ENCODE measurements at places on chromosomes 6 and 20.

- DNase-seq, result no peak
Observed at GRCh38 chr6:27472182-27472616, 706 bp downstream of the ZNF184 start.

GRCh38 chr6:112690497-112691202 is 343.5 kb downstream of the RFPL4B start:
- no peak for DNase-seq

- no peak for DNase-seq
Observed at GRCh38 chr6:64520050-64520449, 884.4 kb downstream of the PHF3 start.

GRCh38 chr6:151034825-151035781 is 169.6 kb downstream of the MTHFD1L start:
- DNase-seq, result no peak

- DNase-seq, result no peak
Observed at GRCh38 chr6:20564269-20564668, 30.0 kb downstream of the CDKAL1 start.

DNA sequence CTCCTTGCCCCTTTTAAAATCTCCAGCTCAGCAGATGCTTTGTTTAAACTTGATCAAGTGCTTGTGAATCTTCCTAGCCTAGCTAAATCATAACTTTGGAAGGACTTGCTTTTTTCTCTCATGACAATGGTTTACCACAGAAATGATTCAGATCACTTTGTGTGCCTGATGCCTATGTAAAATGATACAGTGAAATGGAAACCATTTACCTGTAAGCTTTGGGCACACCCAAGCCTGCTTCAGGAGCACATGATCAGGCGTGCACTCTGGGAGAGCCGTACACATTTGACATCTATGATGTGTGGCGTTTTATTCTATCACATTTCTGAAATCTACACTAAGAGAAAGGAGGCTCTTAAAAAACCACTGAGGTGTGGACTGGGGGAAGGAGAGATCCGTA is 41.1 kb downstream of the PTPN1 start:
- DNase-seq, result no peak

DNA sequence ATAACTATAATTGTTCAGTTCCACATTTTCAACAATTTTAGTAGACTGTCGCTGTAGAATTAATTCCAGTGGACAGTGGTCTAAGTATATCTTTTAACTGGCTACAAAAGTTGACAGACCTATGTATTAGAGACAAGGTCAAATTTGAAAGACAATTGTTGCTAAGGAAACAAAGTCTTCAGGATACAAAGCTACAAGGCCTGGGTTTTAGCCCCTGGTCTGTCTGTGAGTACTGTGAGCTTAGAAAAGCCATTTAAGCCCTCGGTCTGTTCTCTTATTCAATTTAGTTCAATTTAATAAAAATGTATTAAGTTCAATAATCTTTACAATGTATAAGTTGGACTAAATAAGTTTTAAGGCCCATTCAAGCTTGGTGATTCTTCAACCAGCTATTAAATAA is 352.5 kb downstream of the HDGFL1 start:
- peak; percentile 42 for DNase-seq

DNA sequence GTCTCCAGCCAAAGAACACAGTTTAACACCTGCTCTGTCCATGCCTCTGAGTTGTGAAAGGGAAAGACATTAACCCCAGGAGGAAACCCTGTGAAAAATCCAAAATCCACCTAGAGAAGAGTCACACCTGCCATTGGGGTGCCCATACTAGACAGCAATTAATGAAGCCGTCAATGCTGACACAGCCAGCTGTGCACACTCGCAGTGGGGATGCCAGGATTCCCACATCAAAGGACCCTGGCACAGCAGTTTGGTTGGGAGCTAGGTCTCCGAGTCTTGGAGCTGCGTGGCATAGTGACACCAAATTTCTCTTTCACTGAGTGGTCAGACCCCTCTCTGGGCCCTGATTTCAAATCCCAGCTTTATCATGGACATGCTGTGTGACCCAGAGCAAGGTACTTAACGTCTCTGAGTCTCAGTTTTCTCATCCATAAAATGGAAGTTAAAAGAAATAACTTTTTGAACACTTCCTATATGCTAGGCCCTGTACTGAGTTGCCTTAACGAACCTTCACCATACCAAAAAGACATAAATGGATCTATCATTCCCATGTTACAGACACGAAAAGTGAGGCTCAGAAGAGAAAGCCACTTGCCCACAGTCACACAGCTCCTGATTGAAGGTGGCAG is 30.8 kb downstream of the BPIFB1 start:
- DNase-seq, result no peak

DNA sequence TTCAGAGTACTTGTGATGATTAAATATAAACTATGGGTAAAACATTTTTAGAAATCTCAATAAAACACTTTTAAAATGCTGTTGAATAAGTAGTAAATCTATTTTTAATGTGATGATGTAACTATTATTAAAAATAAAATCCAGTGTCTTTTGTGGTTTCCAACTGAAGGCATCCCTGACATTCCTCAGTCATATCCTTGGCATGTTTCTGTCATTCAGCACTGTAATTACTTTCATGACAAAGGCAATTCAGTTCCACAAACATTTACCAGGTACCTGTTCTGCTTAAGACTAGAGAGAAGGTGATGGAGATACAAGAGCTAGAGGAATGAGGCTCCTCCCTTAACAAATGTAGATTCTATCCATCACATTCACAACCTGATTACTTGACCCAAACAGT is 518.7 kb upstream of the MAP3K7 start:
- no peak for DNase-seq

DNA sequence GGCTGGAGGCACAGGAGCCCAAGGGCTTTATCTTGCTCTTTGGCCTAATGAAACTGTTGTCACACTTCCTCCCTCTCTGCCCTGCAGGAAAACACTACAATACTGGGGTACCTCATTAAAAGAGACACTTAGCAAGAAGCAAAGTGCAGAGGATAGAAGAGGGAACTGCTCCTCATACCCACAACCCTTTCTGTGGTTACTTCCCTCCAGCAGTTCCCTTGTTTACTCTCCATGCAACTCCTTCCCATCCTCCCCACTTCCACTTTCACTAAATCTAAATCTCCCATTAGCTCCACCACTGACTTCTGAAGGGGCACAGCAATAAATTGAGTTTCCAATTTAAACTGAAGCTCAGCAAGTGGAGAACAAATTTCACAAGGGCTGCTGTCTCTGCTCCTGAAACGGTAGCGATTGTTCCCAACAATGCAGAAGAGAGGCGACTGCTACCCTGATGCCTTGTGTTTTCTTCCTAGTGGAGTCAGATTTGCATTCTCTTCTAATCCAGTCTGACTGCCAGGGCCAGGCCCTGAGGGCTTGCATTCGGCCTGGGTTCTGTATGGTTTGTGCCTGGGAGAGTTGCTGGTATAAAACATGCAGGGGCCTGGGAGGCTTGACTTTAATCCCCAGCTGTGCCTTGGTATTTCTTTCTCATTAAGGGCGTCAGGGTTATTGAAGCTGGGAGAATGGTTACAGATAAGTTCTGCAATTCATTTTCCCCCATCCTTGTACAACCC is 454.7 kb downstream of the TFAP2B start:
- peak; percentile 16 for DNase-seq

DNA sequence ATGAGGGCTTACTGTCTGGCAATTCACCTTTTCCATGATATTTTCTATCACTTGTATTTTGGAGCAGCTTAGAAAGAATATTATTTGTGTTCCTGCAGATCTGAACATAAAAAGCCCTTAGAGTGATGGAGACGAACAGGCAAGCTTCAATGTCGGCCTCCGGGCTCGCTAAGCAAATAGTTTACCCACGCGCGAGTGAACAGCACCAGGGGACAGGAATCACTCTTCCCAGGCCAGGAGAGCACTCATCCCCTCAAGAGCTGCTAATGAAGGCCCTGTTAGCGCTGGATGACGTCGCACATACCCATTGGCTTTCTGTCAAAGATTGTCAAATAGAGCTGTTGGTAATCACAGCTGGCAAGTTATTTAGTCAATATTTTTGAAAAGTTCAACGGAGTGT is 395.7 kb downstream of the ZFAND3 start:
- no peak for DNase-seq

- DNase-seq, result no peak
Observed at GRCh38 chr6:80636689-80637088, 530.2 kb downstream of the BCKDHB start.

- DNase-seq, result no peak
Observed at GRCh38 chr6:166162599-166163342, 4.9 kb downstream of the TBXT start.

DNA sequence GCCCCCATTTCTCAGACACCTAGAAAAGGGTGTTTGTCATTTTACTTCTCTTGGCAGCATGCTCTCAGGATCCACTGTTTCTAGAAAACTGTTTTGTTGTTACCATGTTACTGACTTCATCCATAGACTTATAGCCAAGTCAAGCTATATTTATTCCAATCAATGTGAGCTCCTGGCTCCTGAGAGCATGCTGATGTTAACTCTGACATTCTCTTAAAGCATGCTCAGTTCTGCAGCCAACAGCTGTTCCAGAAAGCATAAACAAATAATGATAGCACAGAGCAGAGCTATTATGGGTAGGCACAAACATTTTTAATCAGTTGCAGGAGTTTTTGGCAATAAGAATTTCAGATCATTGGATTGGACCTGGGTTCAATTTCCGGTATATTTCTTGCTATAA is 92.4 kb upstream of the CEP85L start:
- DNase-seq, result no peak

- no peak for DNase-seq
Observed at GRCh38 chr6:70236343-70236742, 66.5 kb downstream of the COL9A1 start.

DNA sequence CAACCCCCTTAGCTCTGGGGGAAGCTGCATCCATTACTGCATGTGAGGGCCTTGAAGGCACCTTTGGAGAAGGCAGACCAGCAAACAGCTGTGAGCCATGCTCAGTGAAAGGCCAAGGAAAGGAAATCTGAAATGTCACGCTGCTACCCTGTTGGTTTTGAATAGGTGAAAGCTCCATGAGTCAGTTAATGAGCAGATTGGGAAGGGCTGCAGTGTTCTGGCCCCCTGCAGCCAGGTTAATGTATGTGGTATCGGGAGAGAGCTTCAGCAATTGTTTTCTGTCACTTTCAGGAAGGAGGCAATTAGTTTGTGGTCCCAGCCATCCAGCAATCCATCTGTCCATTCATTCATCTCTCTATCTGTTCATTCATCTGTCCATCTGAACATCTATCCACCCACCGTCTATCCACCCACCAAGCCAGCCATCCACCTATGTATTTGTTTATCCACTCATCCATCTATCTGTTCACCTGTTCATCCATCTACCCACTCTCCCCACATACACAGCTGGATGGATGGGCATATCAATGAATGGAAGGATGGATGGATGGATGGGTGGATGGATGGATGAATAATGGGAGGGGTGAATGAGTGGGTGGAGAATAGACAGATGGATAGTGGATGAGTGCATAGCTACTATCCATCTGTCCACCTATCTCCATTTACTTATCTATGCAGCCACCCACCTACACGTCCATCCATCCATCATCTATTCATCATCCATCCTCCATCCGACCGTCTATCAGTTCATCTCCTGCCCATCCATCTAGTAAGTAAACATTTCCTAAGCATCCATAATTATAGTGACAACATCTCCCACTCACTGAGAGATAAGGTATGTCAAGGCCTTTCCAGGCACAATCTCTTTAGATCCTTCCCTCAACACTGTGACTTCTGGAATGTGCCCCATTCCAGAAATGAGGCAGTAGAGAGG is 16.0 kb downstream of the PCK1 start:
- DNase-seq, result no peak

DNA sequence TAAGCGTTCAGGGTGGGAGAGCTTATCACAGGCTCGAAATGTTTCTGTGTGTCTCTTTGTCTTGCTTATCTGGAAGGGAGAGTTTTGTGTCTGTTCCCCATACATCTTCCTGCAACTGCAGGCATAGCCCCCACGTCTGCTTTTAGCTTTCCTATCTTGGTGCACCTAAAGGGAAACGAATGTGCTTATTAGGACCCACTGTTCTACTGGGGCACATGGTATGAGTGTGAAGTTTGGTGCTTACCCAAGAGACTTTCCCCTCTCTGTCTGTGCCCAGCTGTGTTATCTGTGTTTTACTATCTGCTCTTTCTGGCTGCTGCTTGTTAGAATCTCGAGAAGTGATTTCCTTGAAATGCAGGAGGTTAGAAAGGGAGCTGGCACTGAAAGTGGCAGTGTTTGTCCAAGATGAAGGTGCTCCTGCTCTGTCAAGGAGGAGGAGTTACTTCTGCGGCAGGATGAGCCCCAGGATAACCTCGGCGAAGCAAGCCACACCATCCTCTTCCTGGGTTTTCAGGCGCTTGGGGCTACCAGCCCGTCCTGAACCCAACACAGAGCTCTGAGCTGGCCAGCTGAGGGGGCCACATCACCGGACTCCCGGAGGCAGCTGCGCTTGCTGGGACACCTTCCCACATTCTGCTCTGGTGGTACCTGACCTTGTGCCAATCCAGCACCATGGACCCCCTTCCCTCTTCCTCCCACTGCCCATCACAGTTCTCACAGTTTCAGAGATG is 23.4 kb downstream of the DYNLT1 start:
- DNase-seq, result no peak

DNA sequence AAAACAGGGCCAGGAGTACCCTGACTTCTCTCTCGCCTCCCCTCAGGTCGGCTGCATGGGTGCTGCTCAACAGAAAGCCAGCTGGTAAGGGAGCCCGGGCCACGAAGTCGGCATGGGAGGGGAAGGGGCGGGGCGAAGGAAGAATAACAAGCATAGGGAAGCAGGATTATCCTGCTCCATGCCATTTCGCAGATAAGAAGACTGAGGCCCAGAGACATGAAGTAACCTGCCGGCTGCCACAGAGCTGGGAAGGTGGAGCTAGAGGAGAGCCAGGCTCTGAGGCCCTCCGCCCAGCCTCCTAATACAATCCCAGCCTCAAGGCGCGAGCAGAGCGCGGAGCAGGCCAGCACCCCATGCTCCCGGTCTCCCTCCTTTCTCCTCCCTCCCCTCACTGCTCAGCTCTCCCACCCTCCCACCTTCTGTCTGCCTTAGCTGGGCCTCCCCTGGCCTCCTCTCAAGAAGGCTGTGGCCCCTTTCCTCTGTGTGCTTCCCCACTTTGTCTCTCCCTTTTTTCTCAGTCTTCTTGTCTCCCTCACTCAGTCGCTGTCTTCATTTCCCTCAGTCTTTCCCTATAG is 13.2 kb upstream of the HMGA1 start:
- DNase-seq, result no peak

GRCh38 chr6:43747784-43748183 is 22.2 kb upstream of the VEGFA start:
- DNase-seq, result no peak

GRCh38 chr6:39215640-39216158 is 13.6 kb downstream of the KCNK5 start:
- DNase-seq, result no peak

- peak; percentile 68 for DNase-seq
Observed at GRCh38 chr20:38113401-38114325, 51.4 kb downstream of the TGM2 start.

All from NT2/D1 (cell line).